Activated T-helper 9 cell treated with anti-CD3 and anti-CD28 coated beads, Interleukin-2, amount 50 U/mL, for 16 hours (primary cell): ENCODE measurements at places on chromosomes 5 and 9.

- DNase-seq, result no peak
Observed at GRCh38 chr9:136364942-136365774, 1.6 kb upstream of the DNLZ start.

- DNase-seq, result no peak
Observed at GRCh38 chr9:111375062-111375461, 45.0 kb upstream of the OR2K2 start.

- no peak for DNase-seq
Observed at GRCh38 chr5:150801117-150801927, 22.8 kb downstream of the SMIM3 start.

GRCh38 chr5:146656703-146657102, 140.7 kb upstream of the GPR151 start:
- DNase-seq, result no peak

DNA sequence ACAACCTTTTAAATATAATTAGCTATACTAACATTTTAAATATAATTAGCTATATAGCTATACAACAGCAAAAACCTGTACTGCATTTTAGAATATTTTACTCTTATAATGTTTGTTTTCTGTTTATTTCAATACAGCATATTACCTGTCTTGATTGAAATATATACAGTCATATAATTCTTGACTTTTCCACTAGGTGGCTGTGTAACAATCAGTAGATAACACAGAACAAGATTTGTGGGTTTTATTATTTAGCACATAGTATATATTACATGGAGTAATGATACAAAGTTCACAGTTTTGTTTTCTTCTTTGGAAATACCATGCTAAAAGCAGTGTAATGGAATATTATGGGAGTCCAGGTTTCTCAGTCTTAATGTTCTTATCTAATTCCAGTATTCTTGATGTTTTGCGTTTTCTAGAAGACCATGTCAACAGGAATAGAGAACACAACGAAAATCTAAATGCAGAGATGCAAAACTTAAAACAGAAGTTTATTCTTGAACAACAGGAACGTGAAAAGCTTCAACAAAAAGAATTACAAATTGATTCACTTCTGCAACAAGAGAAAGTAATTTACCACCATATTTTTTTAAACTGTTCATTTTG, 13.3 kb downstream of the HMMR start:
- no peak for DNase-seq

DNA sequence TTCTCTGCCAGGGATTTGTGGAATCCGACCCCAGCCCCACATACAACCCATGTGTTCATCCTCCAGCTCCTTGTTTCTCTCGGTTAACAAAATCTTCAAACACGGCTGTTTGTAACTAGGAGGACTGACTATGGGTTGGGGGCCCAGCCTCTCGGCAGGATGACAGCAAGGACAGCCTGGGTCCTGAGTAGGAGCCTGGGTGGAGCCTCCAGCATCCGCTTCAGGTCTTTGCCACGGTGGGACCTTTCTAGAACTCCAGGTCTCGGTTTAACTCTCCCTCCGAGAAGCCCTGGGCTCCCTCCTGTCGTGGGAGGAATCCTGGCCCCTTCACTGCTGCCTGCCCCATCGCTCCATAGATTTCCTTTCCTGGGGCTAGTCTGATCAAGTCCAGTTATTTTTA, 248.5 kb downstream of the PBX3 start:
- DNase-seq, result no peak

DNA sequence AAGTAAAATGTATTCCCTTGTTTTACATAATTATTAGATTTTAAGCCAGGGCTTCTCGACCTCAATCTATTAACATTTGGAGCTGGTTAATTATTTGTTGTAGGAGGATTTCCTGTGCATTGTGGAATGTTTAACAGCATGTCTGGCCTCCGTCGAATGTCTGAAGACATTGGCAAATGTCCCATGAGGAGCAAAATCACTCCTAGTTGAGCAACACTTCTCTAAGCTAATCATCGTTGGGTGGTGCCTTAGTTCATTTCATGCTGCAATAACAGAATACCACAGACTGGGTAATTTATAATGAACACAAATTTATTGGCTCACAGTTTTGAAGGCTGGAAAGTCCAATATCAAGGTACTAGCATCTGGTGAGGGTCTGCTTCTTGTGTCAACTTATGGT, 13.4 kb upstream of the VPS13A start:
- DNase-seq, result no peak

DNA sequence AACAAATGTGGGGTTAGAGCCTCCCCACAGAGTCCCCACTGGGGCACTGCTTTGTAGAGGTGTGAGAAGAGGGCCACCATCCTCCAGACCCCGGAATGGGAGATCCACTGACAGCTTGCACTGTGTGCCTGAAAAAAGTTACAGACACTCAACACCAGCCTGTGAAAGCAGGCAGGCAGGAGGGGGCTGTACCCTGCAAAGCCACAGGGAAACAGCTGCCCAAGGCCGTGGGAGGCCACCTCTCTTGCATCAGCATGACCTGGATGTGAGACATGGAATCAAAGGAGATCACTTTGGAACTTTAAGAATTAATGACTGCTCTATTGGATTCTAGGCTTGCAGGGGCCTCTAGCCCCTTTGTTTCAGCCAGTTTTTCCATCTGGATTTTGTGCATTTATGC, 782.3 kb downstream of the BRINP1 start:
- no peak for DNase-seq

- DNase-seq, result no peak
Observed at GRCh38 chr9:83625178-83625577, 2.2 kb downstream of the IDNK start.

DNA sequence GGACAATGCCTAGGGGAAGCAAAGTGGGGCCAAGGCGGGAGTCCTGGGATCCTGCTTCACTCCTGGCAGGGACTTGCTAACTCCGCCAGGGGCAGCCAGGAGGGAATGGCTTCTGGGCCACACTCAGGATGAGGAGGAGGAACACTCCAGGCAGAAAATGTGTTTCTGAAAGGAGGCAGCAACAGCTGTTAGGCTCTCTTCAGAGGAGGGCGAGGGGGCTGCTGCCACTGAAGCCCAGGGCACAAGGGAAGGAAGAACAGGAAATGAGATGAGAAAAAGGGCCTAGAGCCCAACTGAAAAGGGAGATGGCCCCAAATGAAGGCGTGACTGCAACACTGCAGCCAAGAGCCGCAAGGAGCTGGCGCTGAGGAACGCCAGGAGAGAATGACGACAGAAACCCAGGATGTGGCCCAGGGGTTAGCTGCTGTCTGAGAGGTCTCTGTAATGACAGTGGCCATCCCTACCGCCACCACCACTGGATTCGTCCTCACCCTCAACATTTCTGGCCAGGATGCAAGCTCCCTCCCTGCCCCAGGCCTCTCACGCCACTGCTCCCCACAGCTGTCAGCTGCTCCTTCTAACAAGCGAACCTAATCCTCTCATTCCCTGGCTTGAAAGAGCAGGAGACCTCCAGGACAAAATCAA, 15.8 kb downstream of the PSMB7 start:
- no peak for DNase-seq

GRCh38 chr5:65262096-65262495, 219.6 kb downstream of the ADAMTS6 start:
- no peak for DNase-seq
